Uterine smooth muscle cell (primary cell): ENCODE measurements at places on chromosomes 13 and 19. TPM values are rescaled to one million over a fixed set of nuclear protein-coding genes. Genes with fewer than 3 reads are reported as not detected.

The KRTDAP gene
- not detected in 2 replicates for total RNA-seq

The RPS28 gene
- 175 and 215 TPM in 2 replicates for total RNA-seq

The SOX1 gene
- total RNA-seq, result not detected in 2 replicates

The TYROBP gene
- not detected in 2 replicates for total RNA-seq

The U2AF1L4 gene
- 6.1 and 8.9 TPM in 2 replicates for total RNA-seq

The ALG5 gene
- 42.4 and 51.0 TPM in 2 replicates for total RNA-seq

The ZNF836 gene
- 4.2 and 7.9 TPM in 2 replicates for total RNA-seq

The MUC16 gene
- under 0.01 TPM in 2 replicates for total RNA-seq

The FUZ gene
- 19.0 and 25.4 TPM in 2 replicates for total RNA-seq

The PABPC3 gene
- 0.11 and 0.37 TPM in 2 replicates for total RNA-seq

The EXOC3L2 gene
- not detected in 2 replicates for total RNA-seq
